ENCODE measurements at places on chromosomes 11 and 22.

DNA sequence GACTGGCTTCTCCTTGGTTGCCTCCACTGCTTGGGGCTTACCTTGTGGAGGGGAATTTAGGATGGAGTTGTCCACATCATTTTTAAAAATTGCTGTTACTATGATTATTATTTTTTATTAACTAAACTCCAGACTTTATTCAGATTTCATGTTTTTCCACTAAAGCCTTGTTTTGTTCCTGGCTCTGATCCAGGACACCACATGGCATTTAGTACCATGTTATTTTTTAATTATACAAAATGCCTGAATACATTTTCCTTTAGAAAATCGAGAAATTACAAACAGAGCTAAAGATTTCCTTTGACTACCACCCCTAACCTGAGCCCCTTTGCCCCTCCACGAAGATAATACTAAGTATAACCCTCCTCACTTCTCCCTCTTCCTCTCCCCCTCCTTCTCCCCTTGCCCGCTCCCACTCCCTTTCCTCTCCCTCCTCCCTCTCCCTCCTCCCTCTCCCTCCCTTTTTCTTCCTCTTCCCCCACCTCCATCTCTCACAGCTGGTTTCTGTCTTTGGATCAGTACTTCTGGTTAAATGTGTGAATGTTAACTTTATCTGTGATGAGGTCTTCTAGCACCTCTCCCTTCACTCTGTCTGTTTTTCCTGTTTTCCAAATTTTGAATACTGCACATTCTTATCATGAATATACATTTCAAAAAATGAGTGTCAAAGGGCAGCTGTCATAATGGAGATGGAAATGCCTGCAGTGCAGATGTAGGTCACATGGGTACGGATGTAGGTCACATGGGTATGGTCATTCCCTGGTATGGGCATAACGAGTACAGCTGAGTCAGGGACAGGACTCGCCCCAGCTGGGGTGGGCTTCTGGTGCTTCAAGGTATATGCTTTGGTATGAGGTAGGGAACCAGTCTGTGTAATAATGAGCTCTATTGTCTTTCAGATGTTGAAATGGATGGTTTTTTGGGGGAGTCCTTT lies 54.4 kb upstream of the OR4B1 start:
- H3K27ac ChIP-seq, result no peak overlapping the region
- no peaks in the 10 kb centered on the region for H3K36me3 ChIP-seq
- no peaks in the 10 kb centered on the region for H3K4me1 ChIP-seq
- H3K27me3 ChIP-seq, result no peaks in the 10 kb centered on the region
- no peak for DNase-seq

DNA sequence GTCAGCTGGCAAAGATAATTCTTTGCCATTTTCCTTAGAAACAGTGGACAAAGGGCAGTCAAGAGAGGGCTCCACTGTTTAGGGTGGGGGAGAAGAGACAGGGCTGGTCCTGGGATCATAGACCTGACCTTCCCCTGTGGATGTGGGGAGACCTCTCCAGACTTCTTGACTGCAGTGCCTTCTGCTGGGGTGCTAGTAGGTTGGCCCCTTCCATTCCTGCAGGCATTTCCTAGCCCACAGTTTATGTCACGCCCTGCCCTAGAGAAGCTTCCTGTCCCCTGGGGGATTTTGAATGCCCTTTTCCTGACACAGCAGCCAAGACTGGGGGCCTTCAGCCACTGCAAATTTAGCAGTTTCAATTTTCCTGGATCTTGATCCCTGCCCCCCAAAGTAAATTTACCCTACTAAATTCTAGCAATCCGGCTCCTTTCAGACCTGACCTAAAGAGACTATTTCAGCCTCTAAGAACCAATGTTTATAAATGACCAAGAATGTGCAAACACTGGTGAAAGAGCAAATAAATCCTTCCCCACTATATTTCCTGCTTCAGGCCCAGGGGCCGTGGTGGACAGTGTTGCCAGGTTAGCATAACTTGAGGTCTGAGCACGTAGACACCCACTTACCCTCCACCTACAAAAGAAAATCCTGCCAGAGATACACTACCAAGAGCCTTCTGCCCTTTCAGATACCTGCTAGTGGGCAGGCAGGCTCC lies 58.4 kb downstream of the PPFIBP2 start:
- no peaks in the 10 kb centered on the region for H3K27me3 ChIP-seq
- no peaks in the 10 kb centered on the region for H3K36me3 ChIP-seq
- DNase-seq, result no peak
- no peak overlapping the region for H3K27ac ChIP-seq
- peaks cover 27% of the 10 kb centered on the region for H3K4me1 ChIP-seq

GRCh38 chr11:76668362-76669155 lies 2.0 kb downstream of the LRRC32 start:
- peak overlapping the region; percentile 81 for H3K27ac ChIP-seq
- H3K4me1 ChIP-seq, result no peaks in the 10 kb centered on the region
- H3K4me3 ChIP-seq, result peak overlapping the region; percentile 73
- no peak for DNase-seq

DNA sequence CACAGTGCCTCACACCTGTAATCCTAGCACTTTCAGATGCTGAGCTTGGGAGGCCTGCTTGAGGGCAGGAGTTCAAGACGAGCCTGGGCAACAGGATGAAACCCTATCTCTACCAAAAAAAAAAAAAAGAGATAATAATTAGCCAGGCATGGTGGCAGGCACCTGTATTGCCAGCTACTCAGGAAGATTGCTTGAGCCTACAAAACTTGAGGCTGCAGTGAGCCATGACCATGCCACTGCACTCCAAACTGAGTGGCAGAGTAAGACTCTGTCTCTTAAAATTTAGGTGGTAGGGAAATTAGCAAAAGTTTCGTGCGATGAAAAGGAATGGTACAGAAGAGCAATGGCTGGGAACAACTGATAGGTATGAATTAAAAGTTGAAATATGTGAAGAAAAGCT lies 18.0 kb downstream of the ST13 start:
- no peaks in the 10 kb centered on the region for H3K27me3 ChIP-seq
- H3K36me3 ChIP-seq, result peaks cover 89% of the 10 kb centered on the region
- no peaks in the 10 kb centered on the region for H3K4me1 ChIP-seq
- no peak overlapping the region for H3K4me3 ChIP-seq

- H3K27ac ChIP-seq, result peak overlapping the region; percentile 58
- no peak overlapping the region for H3K4me3 ChIP-seq
- DNase-seq, result no peak
Measured at GRCh38 chr11:15616130-15617105, 501.7 kb downstream of the INSC start.

DNA sequence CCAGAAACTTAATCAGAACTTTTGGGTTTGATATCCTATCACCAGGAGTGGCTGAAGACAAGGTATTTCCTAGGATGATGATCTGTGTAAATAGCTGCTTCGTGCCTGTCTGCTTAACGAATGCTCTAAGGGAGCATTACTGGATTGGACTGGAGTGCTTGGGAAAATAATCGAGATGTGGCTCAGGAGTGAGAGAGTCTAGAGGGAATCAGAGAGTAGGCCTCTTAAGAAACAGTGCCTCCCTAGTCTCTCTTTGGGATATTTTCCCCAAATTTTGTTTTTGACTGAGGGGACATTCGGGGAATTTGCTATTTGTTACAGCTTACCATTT lies 2.5 kb downstream of the MAML2 start:
- H3K36me3 ChIP-seq, result no peaks in the 10 kb centered on the region
- peaks cover 64% of the 10 kb centered on the region for H3K4me1 ChIP-seq
- H3K27me3 ChIP-seq, result no peaks in the 10 kb centered on the region
- DNase-seq, result no peak
- H3K4me3 ChIP-seq, result peak overlapping the region; percentile 71
- peak overlapping the region; percentile 83 for H3K27ac ChIP-seq

GRCh38 chr11:36361901-36362391 lies 65.9 kb downstream of the PRR5L start:
- peak; percentile 63 for DNase-seq
- no peak overlapping the region for H3K27ac ChIP-seq
- no peaks in the 10 kb centered on the region for H3K27me3 ChIP-seq
- no peaks in the 10 kb centered on the region for H3K4me1 ChIP-seq

DNA sequence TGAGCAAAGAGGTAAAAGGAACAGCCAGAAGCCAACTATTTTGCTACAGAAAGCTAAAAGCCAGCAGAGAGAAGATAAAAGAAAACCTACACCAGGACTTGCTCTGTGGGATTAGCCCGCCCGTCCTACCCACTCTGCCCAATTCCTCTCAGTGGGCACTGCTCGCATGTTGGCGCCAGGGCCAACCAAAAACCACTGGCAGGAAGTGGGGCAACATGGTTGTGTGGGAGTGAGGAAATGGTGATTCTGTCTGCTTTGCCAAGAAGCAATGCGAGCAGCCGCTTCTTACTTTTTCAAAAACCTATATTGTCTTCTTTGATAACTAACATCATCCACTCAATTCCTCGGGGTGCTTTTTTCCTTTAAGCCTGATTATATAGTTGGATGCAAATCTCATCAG lies 14.2 kb upstream of the APOA1 start:
- peaks cover 31% of the 10 kb centered on the region for H3K4me1 ChIP-seq
- H3K36me3 ChIP-seq, result peaks cover 35% of the 10 kb centered on the region
- no peak for DNase-seq
- H3K27me3 ChIP-seq, result no peaks in the 10 kb centered on the region
- no peak overlapping the region for H3K4me3 ChIP-seq
- H3K27ac ChIP-seq, result no peak overlapping the region

GRCh38 chr22:22748297-22748743 lies 103.9 kb downstream of the GGTLC2 start:
- no peaks in the 10 kb centered on the region for H3K36me3 ChIP-seq
- no peaks in the 10 kb centered on the region for H3K27me3 ChIP-seq
- no peaks in the 10 kb centered on the region for H3K4me1 ChIP-seq
- H3K27ac ChIP-seq, result no peak overlapping the region

- no peaks in the 10 kb centered on the region for H3K36me3 ChIP-seq
- peak overlapping the region; percentile 51 for H3K4me3 ChIP-seq
- H3K27ac ChIP-seq, result peak overlapping the region; percentile 16
- H3K4me1 ChIP-seq, result peaks cover 53% of the 10 kb centered on the region
- peak; percentile 79 for DNase-seq
- H3K27me3 ChIP-seq, result peaks cover 31% of the 10 kb centered on the region
Measured at GRCh38 chr11:124746621-124747243, 5.3 kb downstream of the VSIG2 start.

GRCh38 chr22:23213581-23214334 lies 33.4 kb downstream of the BCR start:
- H3K4me1 ChIP-seq, result peaks cover 66% of the 10 kb centered on the region
- no peak overlapping the region for H3K27ac ChIP-seq
- H3K27me3 ChIP-seq, result no peaks in the 10 kb centered on the region
- no peak overlapping the region for H3K4me3 ChIP-seq
- H3K36me3 ChIP-seq, result no peaks in the 10 kb centered on the region

DNA sequence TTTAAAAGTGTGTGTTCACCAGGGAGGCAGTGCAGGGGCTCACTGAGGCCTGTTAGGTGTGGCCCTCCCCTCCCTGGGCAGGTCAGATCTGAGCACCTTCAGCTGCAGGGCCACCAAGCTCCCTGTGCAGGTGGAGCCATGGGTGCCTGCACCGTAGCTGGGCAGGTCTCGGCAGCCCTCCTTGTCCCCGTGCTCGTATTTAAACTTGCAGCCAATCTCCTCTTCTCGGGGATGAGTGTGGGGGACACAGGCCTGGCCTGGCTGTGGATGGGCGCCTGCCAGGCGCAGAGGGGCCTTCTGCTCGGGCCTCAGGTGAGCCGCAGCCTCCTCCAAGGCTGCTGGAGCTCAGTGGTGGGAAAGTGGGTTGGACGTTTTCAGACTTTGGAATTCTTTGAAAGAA lies 19.1 kb downstream of the PHRF1 start:
- H3K36me3 ChIP-seq, result peaks cover 87% of the 10 kb centered on the region
- H3K27me3 ChIP-seq, result no peaks in the 10 kb centered on the region
- no peak overlapping the region for H3K27ac ChIP-seq
- no peak overlapping the region for H3K4me3 ChIP-seq

All from right atrium auricular region (tissue), 2 donors.